ENCODE measurements at places on chromosomes 3 and 15.

DNA sequence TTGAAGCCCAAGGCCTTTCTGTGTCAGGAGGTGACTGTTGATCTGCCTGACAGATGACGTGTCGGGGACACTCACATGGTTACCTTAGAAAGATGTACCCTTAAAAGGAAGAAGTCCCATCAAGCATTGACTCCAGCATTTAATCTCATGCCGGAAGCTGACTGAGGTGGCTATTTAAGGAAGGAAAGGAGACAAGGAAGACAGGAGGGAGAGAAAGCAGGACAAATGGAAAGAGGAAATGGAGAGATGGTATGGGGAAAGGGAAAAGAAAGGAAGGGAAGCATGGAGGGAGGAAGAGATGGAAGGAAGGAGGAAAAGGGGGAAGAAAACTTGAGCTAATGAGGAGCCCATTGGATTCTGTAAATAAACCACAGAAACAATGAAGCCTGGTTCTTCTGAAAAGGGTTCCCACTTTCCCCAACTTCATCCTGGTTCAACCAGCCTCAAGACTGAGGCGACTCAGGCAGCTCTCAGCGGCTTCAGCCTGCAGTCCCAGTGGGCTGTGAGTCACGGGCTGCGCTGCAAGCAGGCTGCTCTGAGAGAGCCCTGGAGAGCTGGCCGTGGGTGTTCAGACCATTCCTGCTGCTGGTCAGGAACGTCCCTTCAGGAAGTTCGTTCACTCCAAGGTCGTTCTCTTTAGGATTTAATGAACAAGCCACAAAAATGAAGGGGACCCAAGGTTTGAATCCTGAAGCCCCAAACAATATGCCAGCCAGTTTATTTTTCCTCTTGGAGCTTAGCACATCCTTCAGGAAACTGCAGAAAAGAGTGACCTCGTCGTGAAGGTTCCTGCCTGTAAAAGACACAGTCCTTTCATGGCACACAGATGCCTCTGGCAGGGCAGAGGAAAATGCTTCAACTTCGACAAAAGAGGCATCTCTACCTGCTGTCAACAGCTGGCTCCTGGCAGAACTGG lies 69.6 kb upstream of the THBS1 start:
- DNase-seq = no peak

DNA sequence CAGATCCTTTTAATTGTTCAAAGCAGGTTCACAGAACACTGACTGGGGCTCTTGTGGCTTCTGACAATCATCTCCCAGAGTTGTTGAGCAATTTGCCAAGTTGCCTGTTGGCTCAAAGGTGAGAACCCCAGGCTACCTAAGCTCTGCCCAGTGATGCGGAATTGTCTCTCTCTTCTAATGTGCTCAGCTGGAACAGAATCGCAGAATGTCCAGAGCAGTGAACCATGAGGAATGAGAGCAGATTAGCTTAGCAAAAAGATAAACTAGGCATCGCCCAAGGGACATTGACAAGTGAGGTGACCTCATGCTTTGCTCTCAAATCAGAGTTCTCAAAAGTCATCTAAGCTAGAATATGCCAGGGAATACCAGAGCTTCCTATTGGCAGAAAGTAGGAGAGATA lies 148.1 kb downstream of the WDR76 start:
- DNase-seq = no peak

DNA sequence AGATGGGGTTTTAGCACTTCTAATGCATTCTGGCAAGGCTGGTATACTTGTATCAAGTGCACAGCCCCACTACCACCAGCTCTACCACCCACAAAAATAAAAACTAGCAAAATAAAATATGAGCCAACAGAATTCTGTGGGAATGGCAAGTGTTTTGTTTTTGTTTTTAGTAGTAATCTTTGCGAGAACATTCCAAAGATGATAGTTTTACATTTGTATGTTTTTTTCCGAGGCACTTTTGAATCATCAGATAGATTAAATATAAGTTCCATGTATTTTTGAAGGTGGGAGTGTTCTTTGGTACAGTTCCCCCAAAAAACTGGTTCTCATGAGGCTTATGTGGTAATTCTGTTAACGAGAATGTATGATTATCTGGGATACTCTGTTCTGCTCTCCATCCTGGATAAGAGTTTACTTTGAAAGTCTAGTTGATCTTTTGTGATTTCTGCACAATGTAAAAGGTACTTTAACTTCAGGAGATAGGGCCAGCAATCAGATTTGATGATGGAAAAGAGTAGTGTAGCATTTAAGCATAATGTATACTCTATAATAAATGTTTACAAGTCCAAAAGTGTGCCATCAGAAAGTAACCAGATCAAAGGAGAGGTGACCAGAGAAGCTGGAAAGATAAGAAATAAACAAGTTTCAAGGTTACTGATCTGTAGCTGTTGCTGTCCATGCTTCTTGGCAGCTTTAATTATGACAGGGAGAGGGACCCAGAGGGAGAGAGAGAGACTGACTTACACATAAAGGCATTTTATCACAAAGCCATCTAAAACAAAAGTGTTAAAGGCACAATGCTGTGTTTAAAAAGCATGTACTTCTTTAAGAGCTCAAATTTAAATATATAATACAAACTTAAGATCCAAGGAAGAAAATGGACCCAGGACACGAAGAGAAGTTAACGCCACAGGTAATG lies 130.9 kb downstream of the PGPEP1L start:
- no peak for DNase-seq

DNA sequence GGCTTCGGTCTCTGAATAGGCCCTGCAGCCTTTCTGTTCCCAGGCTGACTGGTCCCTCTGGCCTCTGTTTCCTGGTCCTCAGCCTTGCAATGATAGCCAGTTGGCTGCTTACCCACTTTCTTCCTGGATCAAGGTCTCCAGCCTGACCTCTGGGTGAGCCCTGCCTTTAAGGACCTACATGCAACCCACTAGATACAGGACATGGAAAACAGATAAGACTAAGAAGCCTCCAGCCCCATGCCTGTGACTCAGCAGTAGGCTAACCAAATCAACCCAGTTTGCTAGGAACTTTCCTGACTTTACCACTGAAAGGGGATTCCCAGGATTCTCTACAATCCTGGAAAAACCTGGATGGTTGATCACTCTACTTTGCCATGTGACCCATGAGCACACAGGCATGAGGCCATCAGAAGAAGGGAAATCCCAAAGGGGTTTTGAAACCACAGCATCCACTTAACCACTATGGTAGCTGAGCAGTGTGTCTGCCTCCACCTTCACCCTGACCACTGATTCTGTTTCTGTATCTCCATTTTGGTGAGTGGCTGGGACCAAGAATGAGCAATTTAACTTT lies 188.1 kb downstream of the CHST2 start:
- no peak for DNase-seq

DNA sequence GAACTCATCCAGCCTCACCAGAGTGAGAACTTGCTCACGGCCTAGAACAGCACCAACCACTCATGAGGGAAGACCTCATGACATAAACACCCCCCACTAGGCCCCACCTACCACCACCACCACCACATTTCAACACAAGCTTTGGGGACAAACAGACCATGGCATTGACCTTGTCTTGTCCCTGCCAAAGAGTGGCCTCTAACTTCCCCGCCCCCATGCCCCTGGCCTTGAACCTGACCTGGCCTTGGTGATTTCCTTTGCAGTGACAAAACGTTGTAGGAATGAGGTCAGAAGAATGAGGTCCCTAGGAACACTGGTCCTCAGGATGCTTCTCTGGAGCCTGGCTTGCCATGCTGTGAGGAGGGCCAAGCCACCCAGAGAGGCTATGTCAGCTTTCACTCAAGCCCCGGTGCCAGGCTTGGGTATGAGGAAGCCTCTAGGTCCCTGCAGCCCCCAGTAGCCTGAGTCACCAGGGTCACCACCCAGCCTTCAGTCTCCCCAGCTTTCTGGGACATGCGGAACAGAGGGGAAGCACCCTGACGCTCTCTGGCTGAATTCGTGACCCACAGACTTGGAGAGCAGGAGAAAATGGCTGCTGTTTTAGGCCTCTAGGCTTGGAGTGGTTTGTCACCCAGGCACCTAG lies 57.9 kb downstream of the TPRA1 start:
- DNase-seq = no peak
